Naive thymus-derived CD4-positive, alpha-beta T cell (primary cell): ENCODE measurements at places on chromosomes 7 and 10. TPM values are rescaled to one million over a fixed set of nuclear protein-coding genes. Genes with fewer than 3 reads are reported as not detected.

- H3K4me1 ChIP-seq = no peaks in the 10 kb centered on the region
- H3K27ac ChIP-seq = no peak overlapping the region
- no peak overlapping the region for H3K4me3 ChIP-seq
- peaks cover 46% of the 10 kb centered on the region for H3K36me3 ChIP-seq
- no peak for DNase-seq
Measured at GRCh38 chr7:102186306-102186705, 100.4 kb upstream of the SH2B2 start.

GRCh38 chr7:137990251-137990941, 11.5 kb downstream of the CREB3L2 start:
- H3K4me1 ChIP-seq = no peaks in the 10 kb centered on the region
- no peaks in the 10 kb centered on the region for H3K36me3 ChIP-seq
- no peak overlapping the region for H3K4me3 ChIP-seq
- DNase-seq = no peak
- H3K27ac ChIP-seq = no peak overlapping the region
- no peaks in the 10 kb centered on the region for H3K27me3 ChIP-seq

- H3K4me1 ChIP-seq = no peaks in the 10 kb centered on the region
- H3K27me3 ChIP-seq = no peaks in the 10 kb centered on the region
- no peak for DNase-seq
- H3K4me3 ChIP-seq = no peak overlapping the region
- no peak overlapping the region for H3K27ac ChIP-seq
Measured at GRCh38 chr7:135886345-135887132, 90.6 kb downstream of the MTPN start.

- H3K27me3 ChIP-seq = no peaks in the 10 kb centered on the region
- no peaks in the 10 kb centered on the region for H3K36me3 ChIP-seq
- H3K4me3 ChIP-seq = no peak overlapping the region
- no peak for DNase-seq
Measured at GRCh38 chr7:31052487-31052840, 356 bp downstream of the ADCYAP1R1 start.

DNA sequence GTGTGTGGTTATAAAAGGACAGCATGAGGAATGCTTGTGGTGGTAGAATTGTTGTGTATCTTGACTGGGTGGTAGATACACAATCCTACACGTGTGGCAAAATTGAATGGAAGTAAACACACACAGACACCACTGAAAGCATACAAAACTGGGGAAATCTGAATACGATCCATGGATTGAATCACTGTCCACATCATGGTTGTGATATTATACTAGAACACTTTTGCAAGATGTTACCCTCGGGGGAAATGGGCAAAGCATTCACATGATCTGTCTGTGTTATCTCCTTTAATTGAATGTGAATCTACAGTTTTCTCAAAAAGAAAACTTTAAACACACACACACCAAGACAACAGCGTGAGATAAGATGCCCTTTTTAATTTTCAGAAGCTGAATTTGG, 165.2 kb upstream of the CELF2 start:
- no peak for DNase-seq
- no peak overlapping the region for H3K4me3 ChIP-seq
- no peaks in the 10 kb centered on the region for H3K27me3 ChIP-seq

DNA sequence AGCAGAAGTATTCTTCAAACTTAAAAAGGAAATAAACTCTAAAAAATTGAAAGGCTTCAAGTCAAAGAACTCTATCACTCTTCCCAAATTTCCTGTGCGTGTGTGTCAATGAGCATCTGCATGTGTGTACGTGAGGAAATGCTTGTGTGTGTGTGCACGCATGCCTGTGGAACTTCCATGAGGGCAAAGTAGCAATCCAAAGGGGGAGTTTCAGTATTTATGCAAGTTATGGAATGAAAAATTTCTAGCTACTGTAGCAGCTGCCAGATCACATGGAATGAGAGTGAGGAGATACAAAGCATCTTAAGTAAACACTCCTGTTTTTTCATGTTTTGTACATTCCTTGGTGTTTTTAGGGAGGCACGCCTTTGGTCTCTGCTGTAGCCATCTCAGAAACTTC, 152.6 kb downstream of the RAPGEF5 start:
- no peak overlapping the region for H3K27ac ChIP-seq
- no peaks in the 10 kb centered on the region for H3K27me3 ChIP-seq
- no peaks in the 10 kb centered on the region for H3K4me1 ChIP-seq
- H3K4me3 ChIP-seq = no peak overlapping the region
- no peaks in the 10 kb centered on the region for H3K36me3 ChIP-seq

GRCh38 chr7:78165454-78165853, 366.9 kb downstream of the PHTF2 start:
- no peak overlapping the region for H3K4me3 ChIP-seq
- H3K27me3 ChIP-seq = no peaks in the 10 kb centered on the region
- no peaks in the 10 kb centered on the region for H3K36me3 ChIP-seq
- no peaks in the 10 kb centered on the region for H3K4me1 ChIP-seq

DNA sequence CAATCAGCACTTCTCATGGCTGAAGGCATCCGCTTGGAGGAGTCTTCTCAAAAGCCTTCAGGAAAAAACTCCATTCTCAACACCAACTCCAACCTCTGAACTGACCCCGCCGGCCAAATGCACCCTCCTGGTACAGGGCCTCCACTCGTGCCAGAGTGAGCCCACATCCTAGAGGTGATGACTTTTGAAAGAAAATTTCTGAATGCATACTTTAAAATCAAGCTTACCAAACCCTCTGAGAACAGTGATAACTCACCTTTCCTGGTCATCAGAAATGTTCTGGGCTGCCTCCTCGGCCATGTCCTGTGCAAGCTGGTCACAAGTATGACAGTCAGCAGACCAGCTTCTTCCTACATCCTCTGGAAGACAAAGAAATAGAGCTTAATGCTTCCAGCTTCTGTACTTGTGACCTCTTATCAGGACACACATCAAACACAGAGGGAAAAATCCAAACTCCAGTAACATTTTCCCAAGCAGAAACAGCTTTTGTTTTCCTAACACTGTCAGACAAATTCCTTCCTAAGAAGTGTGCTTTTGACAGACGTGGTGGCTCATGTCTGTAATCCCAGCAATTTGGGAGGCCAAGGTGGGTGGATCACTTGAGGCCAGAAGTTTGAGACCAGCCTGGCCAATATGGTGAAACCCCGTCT, at the start of gene PKD1L1:
Gene PKD1L1, minus strand, starts transcription at position 326 of the 650 bp plus-strand sequence. Its CDS starts 26 bp downstream, at position 300.
- no peaks in the 10 kb centered on the region for H3K36me3 ChIP-seq
- no peaks in the 10 kb centered on the region for H3K27me3 ChIP-seq
- DNase-seq = no peak
- no peak within 1 kb of the TSS for H3K4me3 ChIP-seq
- H3K4me1 ChIP-seq = no peaks in the 10 kb centered on the region

- no peak for DNase-seq
- no peak overlapping the region for H3K4me3 ChIP-seq
- H3K27ac ChIP-seq = no peak overlapping the region
- H3K4me1 ChIP-seq = no peaks in the 10 kb centered on the region
- no peaks in the 10 kb centered on the region for H3K27me3 ChIP-seq
Measured at GRCh38 chr10:70186571-70186970, 16.3 kb upstream of the SAR1A start.

GRCh38 chr7:102236592-102237287, 49.9 kb upstream of the SH2B2 start:
- no peaks in the 10 kb centered on the region for H3K36me3 ChIP-seq
- H3K27me3 ChIP-seq = no peaks in the 10 kb centered on the region
- H3K4me3 ChIP-seq = no peak overlapping the region

GRCh38 chr7:96675548-96675947, 34.1 kb downstream of the SEM1 start:
- H3K36me3 ChIP-seq = no peaks in the 10 kb centered on the region
- H3K27me3 ChIP-seq = no peaks in the 10 kb centered on the region
- no peaks in the 10 kb centered on the region for H3K4me1 ChIP-seq
- DNase-seq = no peak

- no peak overlapping the region for H3K4me3 ChIP-seq
- H3K27ac ChIP-seq = no peak overlapping the region
- DNase-seq = no peak
- H3K27me3 ChIP-seq = no peaks in the 10 kb centered on the region
- no peaks in the 10 kb centered on the region for H3K36me3 ChIP-seq
Measured at GRCh38 chr10:14146025-14146424, 184.7 kb downstream of the FRMD4A start.

DNA sequence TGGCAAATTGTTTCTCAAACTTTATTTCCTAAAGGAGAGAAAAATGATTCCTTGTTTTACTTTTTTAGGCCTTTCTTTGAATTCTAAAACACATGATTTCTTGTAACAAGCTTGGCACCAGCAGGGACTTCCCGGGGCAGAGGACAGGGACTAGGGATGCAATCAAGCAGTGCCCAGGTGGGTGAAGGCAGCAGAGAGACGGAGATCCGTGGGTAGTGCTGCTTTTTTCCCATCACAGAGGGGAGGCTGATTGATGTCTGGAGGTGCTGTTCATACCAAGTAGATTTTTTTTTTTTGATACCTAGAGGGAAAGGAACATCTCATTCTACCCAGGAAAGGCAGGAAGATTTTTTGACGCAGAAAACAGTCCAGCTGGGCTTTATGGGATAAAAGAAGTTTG, 91.9 kb downstream of the FAM171A1 start:
- no peak for DNase-seq
- no peaks in the 10 kb centered on the region for H3K36me3 ChIP-seq
- H3K27me3 ChIP-seq = no peaks in the 10 kb centered on the region
- H3K4me1 ChIP-seq = no peaks in the 10 kb centered on the region

DNA sequence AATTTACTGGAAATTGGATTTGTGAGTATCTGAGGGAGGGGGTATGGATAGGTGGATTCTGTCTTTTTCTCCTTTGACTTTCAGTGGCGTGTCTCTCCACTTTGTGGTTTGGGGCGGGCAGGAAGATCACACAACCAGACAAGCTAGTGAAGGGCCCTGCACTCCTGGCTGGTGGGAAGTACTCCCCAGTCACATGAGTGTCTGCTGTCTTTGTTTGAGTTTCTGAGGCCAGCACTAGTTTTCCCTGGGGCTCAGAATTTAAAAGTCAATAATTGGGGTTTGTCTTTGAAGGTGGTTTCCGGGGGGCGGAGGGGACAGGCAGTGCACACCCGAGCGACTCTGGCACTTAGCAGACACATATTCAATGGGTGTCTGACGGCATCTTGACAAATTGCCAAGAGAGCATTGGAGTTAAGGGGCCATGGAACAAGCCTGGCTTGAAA, 120.1 kb downstream of the WDFY4 start:
- H3K4me1 ChIP-seq = no peaks in the 10 kb centered on the region
- H3K27me3 ChIP-seq = no peaks in the 10 kb centered on the region
- H3K27ac ChIP-seq = peak overlapping the region; percentile 20
- no peak for DNase-seq
- H3K4me3 ChIP-seq = no peak overlapping the region

- DNase-seq = no peak
- peaks cover 56% of the 10 kb centered on the region for H3K36me3 ChIP-seq
- no peaks in the 10 kb centered on the region for H3K4me1 ChIP-seq
- H3K27ac ChIP-seq = no peak overlapping the region
- no peak overlapping the region for H3K4me3 ChIP-seq
Measured at GRCh38 chr10:8076933-8077332, 22.4 kb downstream of the GATA3 start.

GRCh38 chr7:2644220-2644561, 12.4 kb downstream of the TTYH3 start:
- no peak for DNase-seq
- H3K4me1 ChIP-seq = peaks cover 17% of the 10 kb centered on the region
- H3K27me3 ChIP-seq = no peaks in the 10 kb centered on the region
- H3K27ac ChIP-seq = no peak overlapping the region

GRCh38 chr7:421136-421991, 98.3 kb downstream of the PDGFA start:
- no peaks in the 10 kb centered on the region for H3K4me1 ChIP-seq
- H3K4me3 ChIP-seq = no peak overlapping the region
- peak; percentile 2 for DNase-seq
- H3K27ac ChIP-seq = no peak overlapping the region
- no peaks in the 10 kb centered on the region for H3K27me3 ChIP-seq

DNA sequence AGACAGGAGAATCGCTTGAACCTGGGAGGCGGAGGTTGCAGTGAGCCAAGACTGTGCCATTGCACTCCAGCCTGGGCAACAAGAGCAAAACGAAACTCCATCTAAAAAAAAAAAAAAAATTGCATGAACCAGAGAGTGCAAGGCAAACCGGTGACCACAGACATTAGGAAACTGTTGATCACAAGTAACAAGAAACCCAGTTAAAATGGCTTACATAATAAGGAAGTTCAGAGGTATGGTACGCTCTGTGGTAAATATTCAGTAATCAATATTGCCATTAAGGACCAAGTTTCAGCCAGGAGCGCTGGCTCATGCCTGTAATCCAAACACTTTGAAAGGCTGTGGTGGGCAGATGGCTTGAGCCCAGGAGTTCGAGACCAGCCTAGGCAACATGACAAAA, 9.2 kb upstream of the NT5C2 start:
- no peaks in the 10 kb centered on the region for H3K4me1 ChIP-seq
- H3K27me3 ChIP-seq = no peaks in the 10 kb centered on the region
- no peaks in the 10 kb centered on the region for H3K36me3 ChIP-seq
- DNase-seq = no peak

DNA sequence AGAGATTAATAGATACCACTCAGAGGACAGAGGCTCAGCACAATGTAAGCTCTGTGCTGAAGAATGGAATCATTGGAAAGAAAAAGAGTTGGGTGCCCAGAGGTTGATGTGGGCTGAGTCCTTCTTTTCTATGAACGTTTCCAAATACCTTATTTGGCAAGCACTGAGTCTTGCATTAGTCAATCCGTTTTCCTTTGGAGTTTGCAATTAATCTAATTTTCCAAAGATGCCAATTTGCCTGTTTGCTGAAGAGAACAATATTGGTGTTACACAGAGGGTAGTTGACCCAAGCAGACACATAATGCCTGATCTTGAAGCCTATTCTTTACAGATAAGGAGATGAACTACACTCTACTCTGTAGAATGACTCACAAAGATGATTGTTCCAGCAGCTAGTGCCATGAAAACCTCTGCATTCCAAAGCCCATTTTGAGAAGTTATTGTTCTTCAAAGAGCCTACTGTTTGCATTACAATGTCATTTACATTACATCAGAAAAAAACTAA, 55.4 kb upstream of the MET start:
- no peaks in the 10 kb centered on the region for H3K36me3 ChIP-seq
- no peak for DNase-seq
- no peak overlapping the region for H3K27ac ChIP-seq
- no peaks in the 10 kb centered on the region for H3K27me3 ChIP-seq

DNA sequence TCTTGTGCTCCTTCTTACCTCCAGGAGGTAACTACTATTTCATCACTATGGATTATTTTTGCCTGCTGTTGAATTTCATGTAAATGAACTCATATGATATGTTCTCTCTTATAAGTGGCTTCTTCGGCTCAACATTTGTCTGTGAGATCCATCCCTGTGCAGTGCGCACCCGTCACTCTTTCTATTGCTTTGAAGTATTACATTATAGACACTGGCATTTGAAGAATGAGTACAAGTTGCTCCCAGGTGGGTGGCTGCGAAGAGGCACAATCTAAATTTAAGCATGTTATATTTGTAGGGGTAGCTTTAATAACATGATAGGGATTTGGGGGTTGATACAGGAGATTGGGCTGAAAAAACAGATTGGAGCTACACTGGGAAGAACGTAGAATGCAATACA, 809.7 kb downstream of the CCSER2 start:
- no peaks in the 10 kb centered on the region for H3K36me3 ChIP-seq
- no peak overlapping the region for H3K4me3 ChIP-seq
- no peak overlapping the region for H3K27ac ChIP-seq
- no peaks in the 10 kb centered on the region for H3K27me3 ChIP-seq
- DNase-seq = no peak

MSMB gene
- not detected for total RNA-seq

MYOZ1 gene
- total RNA-seq = not detected

HOXA10 gene
- total RNA-seq = not detected in 2 replicates

OR2A42 gene
- 0.13 TPM for total RNA-seq

WDFY4 gene
- total RNA-seq = 1.8 TPM

TMEM196 gene
- not detected for total RNA-seq
